ENCODE measurements at places on chromosomes 12 and 14.

DNA sequence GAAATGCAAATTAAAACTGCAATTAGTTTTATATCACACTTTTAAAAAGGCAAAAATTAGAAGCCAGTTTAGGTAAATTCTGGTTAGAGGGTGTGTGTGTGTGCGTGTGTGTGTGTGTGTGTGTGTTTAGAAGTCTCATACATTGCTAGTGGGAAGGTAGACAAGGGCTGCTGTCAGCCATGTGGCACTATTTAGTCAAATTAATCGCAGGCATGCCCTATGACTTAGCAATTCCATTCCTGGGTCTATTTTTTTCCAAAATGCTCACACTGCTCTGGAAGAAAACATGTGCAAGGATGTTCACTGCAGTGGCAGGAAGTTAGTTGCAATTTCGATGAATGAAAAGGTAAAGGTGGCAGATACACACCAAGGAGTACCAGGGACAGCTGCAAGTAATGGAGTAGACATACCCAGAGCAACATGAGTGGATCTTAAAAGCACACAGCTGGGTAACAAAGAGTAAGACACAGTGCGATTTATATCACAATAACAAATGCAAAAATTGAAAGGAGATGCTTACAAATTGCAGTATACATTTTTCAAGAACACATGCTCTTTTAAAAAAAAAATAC lies 11.6 kb downstream of the CAPZA3 start:
- DNase-seq = no peak

DNA sequence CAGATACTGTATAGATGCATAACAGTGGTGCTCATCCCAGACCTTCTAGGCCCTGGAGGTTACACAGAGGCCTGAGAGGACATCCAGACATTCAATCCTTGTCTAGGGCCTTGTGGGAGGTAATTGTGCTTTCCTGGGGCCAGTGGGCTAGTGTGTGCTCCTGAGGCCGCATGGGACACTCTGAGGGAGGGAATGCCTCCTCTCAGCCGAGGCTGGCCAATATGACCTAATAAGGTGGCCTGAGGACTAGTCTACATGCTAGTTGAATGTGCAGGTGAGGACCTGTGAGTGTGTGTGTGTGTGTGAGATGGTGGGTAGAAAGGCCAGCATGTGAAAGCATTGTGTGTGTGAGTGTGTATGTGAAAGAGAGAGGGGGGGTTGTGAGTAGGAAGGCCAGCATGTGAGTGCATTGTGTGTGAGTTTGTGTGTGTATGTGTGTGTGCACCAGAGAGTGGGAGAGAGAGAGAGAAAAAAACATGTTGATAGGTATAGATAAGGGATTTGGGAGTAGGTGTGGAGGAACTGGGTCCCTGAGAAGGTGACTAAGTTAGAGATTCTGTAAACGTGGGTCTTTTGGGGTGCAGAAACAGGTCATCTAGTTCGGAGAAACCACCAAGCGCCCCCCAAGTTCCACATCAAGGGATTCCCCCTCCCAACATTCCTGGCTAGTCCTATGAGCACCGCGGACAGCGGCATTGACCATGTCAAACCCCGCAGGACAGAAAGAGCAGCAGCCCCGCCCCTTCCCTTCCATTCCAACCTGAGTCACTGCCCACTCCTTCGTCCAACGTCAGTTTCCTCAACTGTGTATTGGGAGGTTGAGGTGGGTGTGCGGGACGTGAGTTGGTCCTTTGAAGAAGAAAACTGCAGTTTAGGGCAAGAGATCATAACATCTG lies 9.7 kb upstream of the KRT81 start:
- no peak for DNase-seq

DNA sequence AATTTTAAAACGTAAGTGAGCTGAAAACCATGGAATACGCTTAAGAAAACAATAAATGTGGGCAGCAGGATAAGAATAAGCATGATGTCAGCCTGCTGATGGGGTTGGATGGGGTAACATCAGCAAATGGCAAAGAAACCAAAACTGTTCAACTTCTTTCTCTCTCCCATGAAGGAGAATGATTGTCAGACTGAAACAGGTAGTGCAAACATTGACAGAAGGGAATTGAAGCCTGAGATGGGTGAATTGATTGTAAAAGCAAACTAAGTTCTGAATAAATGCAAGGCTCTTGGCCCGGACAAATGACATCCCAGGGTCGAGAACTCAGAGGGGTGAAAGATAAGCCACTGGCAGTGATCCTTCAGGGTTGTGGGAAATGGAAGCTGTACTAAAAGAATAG lies 182.6 kb downstream of the ETV6 start:
- no peak for DNase-seq

DNA sequence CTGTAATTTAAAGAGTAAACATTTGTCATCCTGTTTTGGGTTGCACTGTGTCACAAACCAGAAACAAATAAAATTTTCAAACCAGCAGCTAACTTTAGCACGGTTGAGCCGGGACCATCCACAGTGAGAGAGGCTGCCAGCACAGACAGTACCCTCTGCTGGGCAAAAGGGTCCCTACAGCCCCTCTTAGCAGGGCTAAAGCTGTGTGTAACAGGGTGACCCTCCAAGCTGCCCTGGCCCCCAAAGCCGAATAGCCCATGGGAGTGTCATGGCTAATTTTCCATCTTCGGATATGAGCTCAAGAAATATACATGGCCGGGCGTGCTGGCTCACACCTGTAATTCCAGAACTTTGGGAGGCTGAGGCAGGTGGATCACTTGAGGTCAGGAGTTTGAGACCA lies 157.1 kb upstream of the GRIN2B start:
- no peak for DNase-seq

GRCh38 chr14:87046960-87047359 lies 946.0 kb downstream of the GALC start:
- no peak for DNase-seq

- DNase-seq = no peak
These were observed 68.7 kb downstream of the BORCS5 start for GRCh38 chr12:12425616-12426015.

GRCh38 chr14:67694791-67695393 lies 672 bp downstream of the RDH11 start:
- no peak for DNase-seq

DNA sequence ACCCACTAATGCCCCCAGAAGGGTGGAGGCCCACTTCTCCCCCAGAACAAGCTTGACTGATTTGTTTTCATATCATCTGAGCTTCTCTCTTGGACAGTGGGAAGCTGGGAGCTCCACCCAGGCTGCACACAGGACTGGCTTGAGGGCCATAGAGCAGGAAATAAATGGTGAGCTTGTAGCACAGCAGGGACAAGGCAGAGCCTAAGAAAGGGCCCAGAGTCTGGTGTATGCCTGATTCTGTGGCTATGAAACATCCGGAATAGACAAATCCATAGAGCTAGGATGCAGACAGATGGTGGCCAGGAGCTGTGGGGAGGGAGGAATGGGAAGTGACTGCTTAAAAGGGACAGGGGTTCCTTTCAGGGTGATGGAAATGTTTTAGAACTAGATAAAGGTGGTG lies 79.0 kb downstream of the ARL6IP4 start:
- DNase-seq = no peak

- no peak for DNase-seq
These were observed 10.2 kb upstream of the PGF start for GRCh38 chr14:74965486-74966153.

DNA sequence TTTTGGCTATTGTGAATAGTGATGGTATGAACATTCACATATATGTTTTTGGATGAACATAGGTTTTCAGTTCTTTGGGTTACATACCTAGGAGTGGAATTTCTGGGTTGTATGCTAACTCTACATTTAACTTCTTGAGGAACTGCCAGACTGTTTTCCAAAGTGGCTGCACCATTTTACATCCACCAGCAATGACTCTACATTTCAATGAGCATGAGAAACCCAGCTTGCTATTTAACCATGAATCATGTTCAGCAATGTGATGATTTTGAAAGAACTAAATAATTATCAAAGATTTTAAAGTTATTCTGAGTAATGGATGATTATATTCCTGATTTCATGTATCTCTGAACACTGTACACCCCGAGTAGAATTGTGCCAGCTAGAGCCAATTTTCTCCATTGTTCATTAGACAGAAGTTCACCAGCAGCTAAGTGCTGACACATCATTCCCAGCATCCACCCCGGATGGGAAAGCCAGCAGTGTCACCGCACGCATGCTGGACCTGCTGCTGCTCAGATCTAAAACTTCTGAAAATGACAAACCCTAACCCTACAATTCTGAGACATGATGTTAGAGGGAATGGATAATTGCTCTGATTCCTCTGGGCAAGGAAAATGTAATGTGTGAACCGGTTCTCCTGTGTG lies 13.3 kb upstream of the ANAPC5 start:
- no peak for DNase-seq

GRCh38 chr12:49921299-49921698 lies 17.6 kb upstream of the FAIM2 start:
- DNase-seq = no peak

- no peak for DNase-seq
These were observed 43.5 kb downstream of the ERH start for GRCh38 chr14:69354383-69355153.
